HuH-7 (cell line): ENCODE measurements at places on chromosomes 2 and 18.

- no peak for DNase-seq
Observed at GRCh38 chr18:8812631-8813030, 107.3 kb downstream of the MTCL1 start.

DNA sequence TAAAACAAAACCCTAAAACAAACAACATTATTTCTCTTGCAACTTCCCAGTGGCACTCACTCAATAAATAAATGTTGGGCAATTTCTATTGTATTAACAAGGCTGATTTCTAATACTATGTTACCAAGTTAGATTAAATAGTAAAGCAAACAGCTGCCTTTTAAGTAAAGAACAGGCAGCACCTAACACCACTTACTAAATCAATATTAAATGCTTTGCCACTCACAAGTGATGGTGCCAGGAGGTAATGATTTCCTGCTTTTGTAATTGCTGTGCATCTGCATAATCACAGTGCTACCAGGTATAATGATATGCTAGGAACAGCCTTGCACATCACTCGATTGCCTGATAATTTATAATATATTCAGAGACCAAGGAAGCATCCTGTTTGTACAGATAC is 276.5 kb downstream of the NBAS start:
- DNase-seq, result no peak

GRCh38 chr2:67666386-67667053 is 269.4 kb downstream of the ETAA1 start:
- DNase-seq, result no peak

- no peak for DNase-seq
Observed at GRCh38 chr2:15809404-15809803, 130.9 kb upstream of the MYCN start.

DNA sequence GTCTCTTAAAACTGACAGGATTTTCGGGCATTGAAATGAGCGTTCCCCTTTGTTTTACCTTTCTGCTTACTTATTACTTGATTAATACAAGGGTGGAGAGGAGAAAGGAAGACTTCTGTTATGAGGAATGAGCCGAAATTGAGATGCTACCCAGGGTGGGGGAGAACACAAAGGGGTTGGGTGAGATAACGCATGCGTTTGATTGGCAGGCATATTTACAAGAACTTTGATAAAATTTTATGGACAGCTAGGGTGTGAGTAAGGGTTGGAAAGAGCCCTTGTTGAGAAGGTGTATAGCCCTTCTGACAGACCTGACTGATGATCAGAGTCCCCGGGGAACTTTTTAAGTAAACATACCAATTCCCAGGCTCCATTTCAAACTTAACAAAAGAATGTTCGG is 1.8 kb downstream of the RNF138 start:
- DNase-seq, result peak; percentile 5
